ENCODE measurements at places on chromosomes 5 and 9.
A peak's percentile ranks its signal among the peaks of the same experiment; 100 is the strongest.

GRCh38 chr9:20477940-20478620, 144.2 kb downstream of the MLLT3 start:
- no peak for DNase-seq

- DNase-seq = no peak
Observed at GRCh38 chr9:128340691-128341434, 536 bp downstream of the SLC27A4 start.

GRCh38 chr5:180910735-180911134, 11.8 kb downstream of the BTNL8 start:
- DNase-seq = no peak

DNA sequence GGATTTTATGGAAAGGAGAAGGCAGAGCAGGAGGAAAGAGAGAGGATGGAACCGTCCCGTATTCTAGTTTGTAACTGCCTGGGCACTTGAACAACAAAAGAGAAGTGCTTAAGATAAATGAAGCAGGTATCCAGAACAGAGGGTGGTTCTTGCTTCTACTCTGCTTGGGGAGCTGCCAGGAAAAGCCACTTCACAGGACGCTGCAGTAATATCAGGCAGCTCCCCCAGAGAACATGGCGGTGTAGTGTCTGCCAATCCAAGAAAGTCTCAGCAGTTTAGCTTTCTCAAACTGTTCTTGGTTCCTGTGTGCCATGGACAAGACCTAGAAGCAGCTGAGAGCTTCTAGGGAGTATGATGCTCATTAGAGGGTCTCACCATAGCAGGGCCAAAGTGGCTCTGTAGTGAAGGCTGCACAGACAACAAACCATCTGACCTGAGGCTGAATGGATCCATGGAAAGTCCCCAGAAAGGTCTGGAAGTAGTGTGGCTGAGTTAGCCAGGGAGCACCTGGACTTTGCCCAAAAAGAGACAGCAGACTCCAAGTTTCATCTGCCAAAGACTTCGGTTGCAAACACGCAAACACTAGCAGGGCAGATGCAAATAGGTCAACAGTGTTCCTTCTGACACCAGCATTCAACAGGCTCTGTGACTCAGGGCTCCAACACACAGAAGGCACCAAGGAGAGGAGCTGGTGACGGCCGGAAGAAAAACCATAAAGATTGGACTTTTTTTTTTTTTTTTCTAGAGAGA, 72.2 kb upstream of the TNFSF8 start:
- DNase-seq = no peak

- DNase-seq = no peak
Observed at GRCh38 chr5:84191281-84191680, 193.4 kb downstream of the EDIL3 start.

DNA sequence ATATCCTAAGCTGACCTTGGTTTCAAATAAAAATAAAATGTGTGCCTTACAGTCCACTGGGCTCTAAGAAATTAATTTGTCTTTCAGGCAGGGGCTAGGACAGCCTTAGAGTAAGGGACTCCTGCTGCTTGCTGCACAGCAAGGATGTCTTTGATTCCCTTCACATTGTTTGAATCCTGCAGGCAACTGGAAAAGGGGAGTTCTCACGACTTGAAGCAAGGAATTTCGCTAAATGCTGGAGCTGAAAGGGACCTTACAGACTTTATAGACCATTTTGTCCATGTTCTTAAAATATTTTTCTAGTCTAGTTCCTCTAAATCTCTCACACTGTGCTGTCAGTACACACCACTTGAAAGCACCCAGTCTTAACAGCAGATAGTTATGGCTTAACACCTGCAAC, 35.6 kb downstream of the FBXW11 start:
- DNase-seq = no peak

GRCh38 chr5:159051421-159052282, 48.1 kb downstream of the EBF1 start:
- DNase-seq = no peak

GRCh38 chr9:130421802-130422276, 22.9 kb upstream of the ASS1 start:
- DNase-seq = no peak

DNA sequence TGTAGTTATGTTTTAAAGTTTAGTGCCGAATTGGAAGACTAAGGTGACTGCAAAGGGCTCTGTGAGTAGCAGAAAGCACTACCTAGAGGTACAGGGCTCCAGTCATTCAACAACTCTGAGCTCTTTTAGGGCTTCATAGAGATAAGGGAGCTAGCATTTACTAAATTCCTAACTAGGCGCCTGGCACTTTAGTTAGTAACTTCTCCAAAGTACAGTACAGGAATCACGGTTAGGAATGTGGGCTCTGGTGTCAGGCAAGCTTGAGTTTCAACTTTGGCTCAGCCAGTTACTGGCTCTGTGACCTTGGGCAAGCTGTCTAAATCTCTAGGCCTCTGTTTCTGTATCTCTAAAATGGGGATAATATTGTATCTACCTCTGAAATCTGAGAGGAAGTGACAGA, 115.3 kb downstream of the SLIT3 start:
- no peak for DNase-seq

- DNase-seq = no peak
Observed at GRCh38 chr5:133895979-133896845, 72.2 kb downstream of the C5orf15 start.

- no peak for DNase-seq
Observed at GRCh38 chr5:142572006-142572405, 113.9 kb downstream of the FGF1 start.

DNA sequence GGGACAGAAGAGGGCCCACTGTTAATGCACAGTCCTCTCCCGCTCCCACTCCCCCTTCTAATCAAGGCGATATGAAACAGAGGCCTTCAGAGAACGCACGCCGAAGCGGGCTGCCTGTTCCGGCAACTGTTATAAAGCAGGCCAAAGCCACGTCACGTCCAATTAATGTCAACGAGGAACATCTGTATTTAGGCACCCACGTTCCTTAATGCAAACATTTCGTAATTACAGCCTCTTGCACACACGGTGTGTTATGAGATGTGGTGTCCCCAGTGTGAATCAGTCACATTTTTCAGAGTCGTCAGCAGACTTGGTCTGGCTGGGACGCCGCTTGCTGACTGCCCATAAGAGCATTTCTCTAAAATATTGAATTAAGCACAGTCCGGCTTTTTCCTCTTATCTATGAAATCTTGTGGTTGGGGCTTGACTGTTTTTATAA, 339.0 kb downstream of the NSG2 start:
- DNase-seq = peak; percentile 73

DNA sequence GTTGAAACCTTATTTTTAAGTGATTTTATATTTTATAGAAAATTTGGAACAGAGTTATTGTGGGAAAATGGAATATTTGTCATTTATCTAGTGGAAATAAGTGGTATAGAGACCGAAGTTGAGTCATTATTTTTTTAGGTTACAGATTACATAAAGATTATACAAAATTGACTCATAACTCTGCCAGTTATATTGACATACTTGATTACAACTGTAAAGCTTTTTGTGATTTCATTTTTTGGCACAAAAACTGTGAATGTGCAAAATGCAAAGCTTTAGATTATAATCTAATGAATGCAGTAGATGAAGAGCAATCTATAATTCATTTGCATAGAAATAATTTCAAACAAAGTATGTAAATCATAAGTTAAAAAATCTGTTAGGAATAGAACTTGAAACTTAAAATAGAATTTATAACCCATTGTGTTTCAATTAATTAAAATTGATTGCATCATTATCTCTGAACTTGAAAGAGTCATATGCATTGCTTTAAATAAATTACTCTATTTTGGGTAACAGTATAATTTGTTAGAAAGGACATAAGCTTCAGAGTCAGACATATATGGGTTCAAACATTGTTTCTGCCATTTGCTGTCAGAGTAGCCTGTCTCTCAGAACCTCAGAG, 280.4 kb downstream of the FER start:
- no peak for DNase-seq

GRCh38 chr9:4769321-4770080, 23.2 kb upstream of the RCL1 start:
- DNase-seq = no peak

DNA sequence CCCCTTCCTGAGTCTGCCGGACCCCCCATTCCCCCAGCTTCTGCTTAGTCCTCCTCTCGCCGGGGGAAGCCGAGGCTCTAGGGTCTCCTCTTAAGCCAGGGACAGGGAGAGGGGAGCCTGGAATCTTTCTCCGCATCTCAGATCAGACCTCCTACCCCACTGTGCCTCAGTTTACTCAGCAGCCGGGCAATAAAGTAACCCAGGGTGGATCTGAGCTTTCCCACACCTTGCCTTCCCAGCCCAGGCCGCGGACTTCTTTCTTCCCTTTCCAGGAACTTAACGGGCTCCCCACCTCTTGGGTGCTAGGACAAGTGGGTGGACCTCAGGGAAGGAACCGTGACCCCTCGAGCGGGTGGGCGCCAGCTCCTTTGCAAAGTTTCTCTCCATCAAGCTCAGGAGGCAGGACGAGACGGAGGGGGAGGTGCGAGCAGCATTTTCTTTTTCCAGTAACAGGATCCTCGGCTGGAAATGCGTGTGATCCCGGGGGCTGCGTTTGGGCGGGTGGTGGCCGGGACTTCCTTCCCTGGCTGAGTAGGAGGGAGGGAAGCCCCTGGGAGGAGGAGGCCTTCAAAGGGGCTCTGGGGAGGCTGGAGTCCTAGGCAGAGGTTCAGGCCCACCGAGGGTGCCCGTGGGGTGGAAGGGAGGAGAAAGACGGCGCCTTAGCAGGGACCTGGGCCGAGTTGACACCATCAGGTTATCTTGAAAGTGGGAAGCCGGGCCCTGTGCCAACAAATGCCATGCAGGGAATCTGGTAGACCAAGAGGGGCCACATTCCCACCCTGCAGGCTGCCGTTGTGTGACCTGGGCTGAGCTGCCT, 795 bp downstream of the DAB2IP start:
- DNase-seq = peak; percentile 69

- no peak for DNase-seq
Observed at GRCh38 chr9:70292253-70292652, 33.5 kb downstream of the SMC5 start.

GRCh38 chr5:160545832-160546231, 124.2 kb downstream of the PTTG1 start:
- DNase-seq = no peak

- DNase-seq = no peak
Observed at GRCh38 chr5:20029266-20029665, 41.3 kb upstream of the CDH18 start.

- no peak for DNase-seq
Observed at GRCh38 chr9:107999890-108000289, 510.3 kb upstream of the KLF4 start.

DNA sequence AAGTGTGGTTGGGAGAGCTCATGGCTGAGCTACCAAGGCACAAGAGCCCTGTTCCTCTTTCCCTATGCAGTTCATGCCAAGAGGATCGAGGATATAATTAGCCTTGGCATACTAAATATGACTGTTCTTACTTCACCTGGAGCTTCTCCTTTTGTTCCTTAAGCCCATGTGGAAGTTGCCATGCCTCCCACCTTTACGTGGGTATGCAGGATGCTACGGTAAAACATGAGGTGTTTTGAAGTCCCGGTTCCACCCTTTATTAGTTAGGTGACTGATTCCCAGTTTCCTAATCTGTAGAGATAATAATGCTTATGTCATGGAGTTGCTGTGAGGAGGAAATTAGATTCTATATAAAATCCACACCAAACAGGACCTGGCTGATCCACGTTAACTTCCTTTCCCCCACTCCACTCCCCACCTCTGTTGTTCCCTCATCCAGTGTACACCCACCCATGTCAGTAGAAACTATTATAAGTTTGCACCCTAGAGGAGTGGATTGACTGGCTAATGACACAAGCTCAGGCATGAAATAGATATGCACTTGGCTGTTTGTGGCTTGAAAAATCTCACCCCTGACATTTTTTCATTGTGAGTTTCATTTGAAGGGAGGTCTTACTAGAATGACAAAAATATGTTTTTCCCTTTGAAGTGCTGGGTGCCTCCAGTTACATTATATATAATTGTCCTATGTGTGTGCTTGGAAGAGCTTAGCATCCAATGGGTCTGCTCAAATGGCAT, 36.8 kb upstream of the SHOC1 start:
- DNase-seq = no peak

- DNase-seq = no peak
Observed at GRCh38 chr5:6000867-6001266, 377.5 kb downstream of the MED10 start.

GRCh38 chr9:110635589-110635988, 33.0 kb upstream of the MUSK start:
- no peak for DNase-seq

GRCh38 chr5:153598099-153598498, 107.6 kb downstream of the GRIA1 start:
- no peak for DNase-seq

GRCh38 chr9:124465736-124466135, 15.5 kb downstream of the ADGRD2 start:
- no peak for DNase-seq

GRCh38 chr9:108786901-108787689, 68.7 kb downstream of the ACTL7B start:
- no peak for DNase-seq

- no peak for DNase-seq
Observed at GRCh38 chr9:92968081-92968480, 20.8 kb downstream of the FGD3 start.

DNA sequence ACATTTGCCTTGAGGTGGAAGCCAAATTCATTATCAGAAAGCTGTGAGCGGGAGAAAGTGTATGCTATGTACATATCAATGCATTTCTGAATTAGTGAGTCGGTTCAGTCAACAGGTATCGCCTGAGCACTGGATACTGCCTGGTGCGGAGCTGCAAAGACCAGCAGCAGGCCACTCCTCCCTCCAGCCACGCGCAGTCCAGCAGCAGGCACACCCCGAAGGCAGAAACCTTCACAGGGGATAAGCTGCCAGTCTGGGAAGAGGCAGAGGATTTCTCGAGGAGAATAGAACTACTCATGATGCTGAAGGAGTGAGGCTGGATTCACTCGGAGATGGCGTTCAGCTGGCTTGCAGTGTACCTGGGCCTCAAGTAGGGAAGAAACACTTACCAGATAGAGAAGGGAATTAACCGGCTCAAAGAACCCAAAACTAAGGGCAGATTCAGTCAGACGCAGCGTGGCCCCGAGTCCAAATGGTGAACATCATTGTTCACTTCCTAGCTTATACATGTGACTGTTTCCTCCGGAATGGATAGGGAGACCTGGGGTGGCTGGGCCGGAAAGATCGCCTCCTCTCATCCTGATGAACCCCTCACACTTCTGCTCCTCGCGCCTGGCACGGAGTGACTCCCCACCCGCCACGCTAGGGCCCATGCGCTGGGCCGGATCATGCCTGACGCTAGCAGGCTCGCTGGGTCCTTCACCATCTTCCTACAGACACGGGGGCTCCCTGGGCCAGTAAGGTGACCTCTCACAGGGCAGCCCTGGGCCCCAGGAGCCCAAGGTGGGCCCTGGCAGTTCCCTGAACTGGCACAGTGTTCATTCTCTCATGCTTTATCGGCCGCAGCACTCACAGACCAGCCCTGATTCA, 78.1 kb upstream of the SPATA31C2 start:
- DNase-seq = no peak

GRCh38 chr5:157324237-157324636, 58.3 kb downstream of the CYFIP2 start:
- no peak for DNase-seq

Measured in type B pancreatic cell (in vitro differentiated cells).